ENCODE measurements at places on chromosomes 16 and 17.

- DNase-seq: no peak
Measured at GRCh38 chr16:86702824-86703588, 124.7 kb downstream of the FOXL1 start.

GRCh38 chr16:21937336-21937829, 15.8 kb upstream of the UQCRC2 start:
- no peak for DNase-seq

DNA sequence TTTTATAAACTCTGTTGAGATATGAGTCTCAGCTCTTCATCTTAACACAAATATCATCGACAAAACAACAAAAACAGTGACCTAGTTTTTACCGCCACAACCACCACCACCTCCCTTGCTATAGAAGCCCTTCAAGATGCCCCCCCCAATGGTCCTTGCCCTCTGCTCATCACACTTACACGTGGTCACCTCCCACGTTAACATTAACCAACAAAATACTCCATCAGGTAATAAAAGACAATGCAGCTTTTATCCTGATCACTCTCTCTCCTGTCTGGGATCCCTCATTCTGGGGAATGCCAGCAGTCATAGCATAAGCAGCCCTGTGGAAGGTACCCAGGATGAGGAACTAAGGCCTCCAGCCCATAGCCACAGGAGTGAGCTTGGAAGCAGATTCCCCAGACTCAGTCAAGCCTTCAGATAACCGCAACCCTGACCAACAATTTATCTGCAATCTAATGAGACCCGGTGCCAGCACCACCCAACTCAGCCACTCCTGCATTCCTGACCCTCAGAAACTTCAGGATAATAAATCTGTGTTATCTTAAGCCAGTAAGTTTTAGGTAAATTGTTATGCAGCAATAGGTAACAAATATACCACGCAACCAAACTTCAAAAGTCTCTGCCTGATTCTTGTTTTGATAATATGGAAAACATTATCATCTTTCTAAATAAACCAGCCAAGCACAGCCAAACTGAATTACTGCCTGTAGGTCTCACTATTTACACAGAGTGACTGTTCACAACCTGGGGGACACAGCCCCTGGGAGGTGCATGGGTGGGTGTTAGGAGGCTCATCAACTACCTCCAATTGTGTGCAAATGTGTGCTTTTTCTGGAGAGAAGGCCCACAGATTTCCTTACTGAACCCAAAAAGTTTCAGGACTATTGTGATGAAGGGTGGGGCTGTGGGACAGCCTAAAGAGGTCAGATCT, 6.1 kb downstream of the PECAM1 start:
- no peak for DNase-seq

DNA sequence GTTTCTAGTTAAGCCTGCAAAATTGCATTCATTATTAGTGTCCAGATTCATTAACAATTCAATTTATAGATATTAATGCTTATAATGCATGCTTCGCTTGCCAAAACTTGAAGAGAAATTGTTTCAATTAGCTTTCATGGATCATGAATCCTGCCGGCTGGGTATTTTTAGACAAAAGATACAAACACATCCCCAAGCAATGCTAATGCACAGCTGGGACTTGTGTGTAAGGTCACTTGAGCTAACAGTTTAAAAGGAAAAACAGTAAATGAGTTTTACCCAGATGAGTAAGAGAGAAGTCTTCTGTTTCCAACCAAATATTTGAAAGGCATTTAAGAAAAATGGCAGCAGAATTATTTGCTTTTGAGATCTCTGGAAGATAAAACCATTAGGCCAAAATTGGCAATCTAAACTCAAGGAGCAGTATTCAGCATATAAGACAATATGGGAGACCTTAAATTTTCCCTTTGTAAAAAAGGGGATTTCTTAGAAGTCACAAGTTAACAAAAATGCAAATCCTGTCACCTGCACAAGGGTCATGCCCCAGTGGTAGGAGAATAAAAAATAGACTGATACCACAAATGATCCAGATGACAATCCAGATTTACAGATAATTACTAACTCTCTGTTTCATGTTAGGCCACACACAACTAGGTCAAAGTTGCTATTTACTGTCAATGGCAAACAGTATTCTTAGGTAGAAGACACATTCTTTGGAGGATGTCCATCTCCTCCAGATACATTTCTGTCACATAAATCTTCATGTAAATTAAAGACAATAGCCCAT, 418.4 kb upstream of the PMFBP1 start:
- no peak for DNase-seq

GRCh38 chr16:75074920-75075687, 41.5 kb downstream of the LDHD start:
- DNase-seq: no peak

DNA sequence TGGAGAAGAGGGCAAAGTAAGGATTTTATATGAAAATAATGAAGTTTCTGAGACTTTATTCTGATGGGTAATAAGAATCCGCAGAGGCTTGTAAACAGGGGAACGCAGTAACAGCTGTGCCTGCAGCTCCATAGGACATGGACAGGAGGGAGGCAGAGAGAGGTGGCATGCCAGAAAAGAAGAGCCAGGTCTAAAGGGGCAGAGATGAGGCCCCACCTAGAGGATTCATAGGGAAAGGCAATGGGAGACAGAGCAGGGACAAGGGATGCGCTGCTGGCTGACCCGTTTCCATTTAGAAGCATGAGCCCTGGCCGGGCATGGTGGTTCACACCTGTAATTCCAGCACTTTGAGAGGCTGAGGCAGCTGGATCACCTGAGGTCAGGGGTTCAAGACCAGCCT, 340.3 kb upstream of the CDH5 start:
- peak; percentile 74 for DNase-seq

- peak; percentile 77 for DNase-seq
Measured at GRCh38 chr16:88737298-88738150, 31.2 kb downstream of the CTU2 start.

- DNase-seq: peak; percentile 65
Measured at GRCh38 chr17:66301864-66302741, at the start of gene PRKCA. PRKCA (plus strand) TSS chr17:66302613.

- DNase-seq: no peak
Measured at GRCh38 chr17:31401456-31402254, 10.2 kb downstream of the RAB11FIP4 start.

- DNase-seq: no peak
Measured at GRCh38 chr16:47634727-47635126, 173.6 kb downstream of the PHKB start.

DNA sequence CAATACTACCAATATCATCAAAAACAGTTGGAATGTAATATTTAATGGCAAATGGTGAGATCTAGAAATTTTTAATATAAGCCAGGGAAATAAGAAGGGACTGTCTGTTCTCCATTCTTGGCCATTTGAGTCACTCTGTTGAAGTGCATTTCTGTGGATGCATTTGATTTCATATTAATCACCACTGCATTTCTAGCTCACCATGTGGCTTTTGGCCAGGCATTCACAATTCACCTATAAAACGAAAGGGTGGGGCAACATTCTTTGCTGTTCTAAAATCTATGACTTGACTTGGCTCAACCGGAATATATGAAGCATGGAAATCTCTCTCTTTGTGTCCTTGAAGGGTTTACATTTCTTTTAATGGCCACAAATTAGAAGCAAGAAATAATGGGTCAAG, 483.0 kb downstream of the SLC39A11 start:
- no peak for DNase-seq

- DNase-seq: peak; percentile 30
Measured at GRCh38 chr16:67294938-67295361, 15.6 kb downstream of the PLEKHG4 start.

- DNase-seq: no peak
Measured at GRCh38 chr16:70652322-70652721, 6.0 kb downstream of the IL34 start.

DNA sequence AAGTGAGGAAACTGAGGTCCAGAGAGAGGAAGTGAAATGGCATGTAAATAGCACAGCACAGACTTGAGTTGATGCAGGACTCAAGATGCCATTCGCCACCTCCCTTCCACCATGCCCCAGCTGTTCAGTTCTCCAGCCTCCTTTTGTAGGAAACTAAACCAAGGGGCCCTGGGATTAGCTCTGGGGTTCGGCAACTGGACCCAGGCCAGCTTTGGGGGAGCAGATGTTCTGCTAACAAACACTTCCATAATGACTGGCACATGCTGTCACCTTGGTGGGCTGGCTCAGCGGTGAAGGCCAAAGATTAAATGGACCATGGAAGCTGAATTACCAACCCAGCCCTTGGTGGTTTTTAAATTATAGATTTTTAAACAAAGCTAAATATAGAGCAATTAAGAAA, 77.0 kb downstream of the IRX6 start:
- no peak for DNase-seq

- DNase-seq: no peak
Measured at GRCh38 chr16:53558710-53559109, 55.7 kb upstream of the AKTIP start.

GRCh38 chr16:85418978-85419491, 194.1 kb upstream of the GSE1 start:
- no peak for DNase-seq

DNA sequence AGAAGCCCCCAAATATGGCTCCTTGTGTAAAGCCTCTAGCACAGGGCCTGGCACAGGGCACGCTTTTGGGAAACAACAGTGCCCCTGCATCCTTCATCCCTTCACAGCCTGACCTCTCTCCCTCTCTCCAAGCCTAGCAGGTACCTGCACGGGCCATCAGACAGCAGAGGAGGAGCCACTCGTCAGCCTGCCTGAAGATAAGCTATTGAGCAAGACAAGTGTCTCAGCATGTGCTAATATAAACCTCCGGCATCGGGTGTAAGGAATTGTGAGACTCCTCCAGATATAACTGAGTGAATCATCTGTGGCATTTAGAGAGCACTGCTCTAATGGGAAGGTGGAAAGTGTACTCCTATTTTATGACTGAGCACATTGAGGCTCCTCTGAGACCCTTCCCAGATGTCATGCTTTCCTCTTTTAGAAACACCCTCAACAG, 38.3 kb downstream of the TBX4 start:
- no peak for DNase-seq

- DNase-seq: peak; percentile 81
Measured at GRCh38 chr17:45123930-45124796, 8.2 kb downstream of the PLCD3 start.

DNA sequence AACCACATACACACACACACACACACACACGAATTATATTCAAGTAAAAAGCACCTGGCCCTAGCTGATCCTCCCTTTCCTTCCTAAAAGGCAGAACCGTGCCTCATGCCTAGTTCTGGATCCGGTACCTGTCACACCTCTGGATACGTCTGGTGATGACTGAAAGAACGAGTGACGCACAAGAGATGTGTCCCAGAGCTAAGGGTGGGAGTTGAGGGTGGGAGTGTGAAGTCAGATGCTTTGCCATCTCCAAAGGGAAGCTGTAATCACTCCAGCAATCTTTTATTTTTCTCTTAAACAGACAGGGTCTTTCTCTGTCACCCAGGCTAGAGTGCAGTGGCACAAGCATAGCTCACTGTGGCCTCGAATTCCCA, 26.5 kb upstream of the GSG1L start:
- no peak for DNase-seq

DNA sequence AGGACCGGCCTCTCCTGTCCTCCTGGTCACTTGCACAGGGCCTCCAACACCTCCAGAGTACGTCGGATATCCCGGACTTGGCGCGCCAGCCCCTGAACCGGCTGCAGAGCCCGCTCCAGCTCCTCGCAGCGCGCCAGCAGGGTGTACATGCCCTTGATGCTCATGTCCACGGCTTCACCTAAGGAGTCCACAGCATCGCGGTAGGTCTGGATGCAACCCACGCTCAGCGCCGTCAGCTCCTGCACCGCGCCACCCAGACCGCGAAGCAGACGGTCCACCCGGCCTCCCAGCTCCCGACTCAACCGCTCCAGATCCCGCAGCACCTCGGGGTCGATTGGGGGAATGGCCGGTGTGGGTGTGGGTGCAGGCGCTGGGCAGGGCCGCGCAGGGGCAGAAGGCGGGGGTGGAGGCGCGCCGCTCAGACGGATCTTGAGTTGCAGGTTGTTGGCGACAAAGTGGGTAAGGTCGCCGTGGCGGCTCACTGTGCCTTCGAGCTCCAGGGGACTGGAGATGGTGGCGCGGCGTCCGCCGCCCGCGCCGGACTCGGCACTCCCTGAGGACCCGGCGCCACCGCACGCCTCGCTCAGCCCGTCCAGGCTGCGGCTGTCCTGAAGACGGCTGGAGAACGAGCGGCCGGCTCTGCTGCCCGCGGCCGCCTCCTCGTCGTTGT, 804 bp downstream of the BORCS6 start:
- no peak for DNase-seq

- no peak for DNase-seq
Measured at GRCh38 chr17:40932608-40933007, 4.8 kb downstream of the KRT23 start.

DNA sequence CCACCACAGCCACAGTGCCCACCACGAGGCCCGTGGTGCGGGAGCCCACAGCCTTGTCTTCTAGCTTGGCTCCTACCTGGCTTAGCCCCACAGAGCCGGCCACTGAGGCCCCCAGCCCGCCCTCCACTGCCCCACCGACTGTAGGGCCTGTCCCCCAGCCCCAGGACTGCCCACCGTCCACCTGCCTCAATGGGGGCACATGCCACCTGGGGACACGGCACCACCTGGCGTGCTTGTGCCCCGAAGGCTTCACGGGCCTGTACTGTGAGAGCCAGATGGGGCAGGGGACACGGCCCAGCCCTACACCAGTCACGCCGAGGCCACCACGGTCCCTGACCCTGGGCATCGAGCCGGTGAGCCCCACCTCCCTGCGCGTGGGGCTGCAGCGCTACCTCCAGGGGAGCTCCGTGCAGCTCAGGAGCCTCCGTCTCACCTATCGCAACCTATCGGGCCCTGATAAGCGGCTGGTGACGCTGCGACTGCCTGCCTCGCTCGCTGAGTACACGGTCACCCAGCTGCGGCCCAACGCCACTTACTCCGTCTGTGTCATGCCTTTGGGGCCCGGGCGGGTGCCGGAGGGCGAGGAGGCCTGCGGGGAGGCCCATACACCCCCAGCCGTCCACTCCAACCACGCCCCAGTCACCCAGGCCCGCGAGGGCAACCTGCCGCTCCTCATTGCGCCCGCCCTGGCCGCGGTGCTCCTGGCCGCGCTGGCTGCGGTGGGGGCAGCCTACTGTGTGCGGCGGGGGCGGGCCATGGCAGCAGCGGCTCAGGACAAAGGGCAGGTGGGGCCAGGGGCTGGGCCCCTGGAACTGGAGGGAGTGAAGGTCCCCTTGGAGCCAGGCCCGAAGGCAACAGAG, 10.5 kb downstream of the VASN start:
- DNase-seq: no peak

DNA sequence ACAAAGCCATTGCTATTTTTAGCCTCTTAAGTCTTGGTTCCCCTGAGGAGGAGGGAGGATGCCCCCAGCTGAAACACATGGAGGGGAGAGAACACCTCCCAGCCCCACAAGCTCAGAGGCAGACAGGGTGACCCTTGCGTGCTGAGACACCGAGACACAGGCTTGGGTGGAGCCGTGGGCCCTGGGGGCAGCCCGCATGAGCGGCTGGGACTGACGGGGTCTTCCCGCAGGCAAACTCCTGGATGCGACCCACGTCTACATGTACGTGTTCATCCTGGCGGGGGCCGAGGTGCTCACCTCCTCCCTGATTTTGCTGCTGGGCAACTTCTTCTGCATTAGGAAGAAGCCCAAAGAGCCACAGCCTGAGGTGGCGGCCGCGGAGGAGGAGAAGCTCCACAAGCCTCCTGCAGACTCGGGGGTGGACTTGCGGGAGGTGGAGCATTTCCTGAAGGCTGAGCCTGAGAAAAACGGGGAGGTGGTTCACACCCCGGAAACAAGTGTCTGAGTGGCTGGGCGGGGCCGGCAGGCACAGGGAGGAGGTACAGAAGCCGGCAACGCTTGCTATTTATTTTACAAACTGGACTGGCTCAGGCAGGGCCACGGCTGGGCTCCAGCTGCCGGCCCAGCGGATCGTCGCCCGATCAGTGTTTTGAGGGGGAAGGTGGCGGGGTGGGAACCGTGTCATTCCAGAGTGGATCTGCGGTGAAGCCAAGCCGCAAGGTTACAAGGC, 9.8 kb downstream of the SLC16A3 start:
- no peak for DNase-seq

- DNase-seq: no peak
Measured at GRCh38 chr17:72432881-72433280, 312.1 kb downstream of the SOX9 start.

Measured in mesendoderm (in vitro differentiated cells).